ENCODE measurements at places on chromosomes 3 and 15.
A peak's percentile ranks its signal among the peaks of the same experiment; 100 is the strongest.

DNA sequence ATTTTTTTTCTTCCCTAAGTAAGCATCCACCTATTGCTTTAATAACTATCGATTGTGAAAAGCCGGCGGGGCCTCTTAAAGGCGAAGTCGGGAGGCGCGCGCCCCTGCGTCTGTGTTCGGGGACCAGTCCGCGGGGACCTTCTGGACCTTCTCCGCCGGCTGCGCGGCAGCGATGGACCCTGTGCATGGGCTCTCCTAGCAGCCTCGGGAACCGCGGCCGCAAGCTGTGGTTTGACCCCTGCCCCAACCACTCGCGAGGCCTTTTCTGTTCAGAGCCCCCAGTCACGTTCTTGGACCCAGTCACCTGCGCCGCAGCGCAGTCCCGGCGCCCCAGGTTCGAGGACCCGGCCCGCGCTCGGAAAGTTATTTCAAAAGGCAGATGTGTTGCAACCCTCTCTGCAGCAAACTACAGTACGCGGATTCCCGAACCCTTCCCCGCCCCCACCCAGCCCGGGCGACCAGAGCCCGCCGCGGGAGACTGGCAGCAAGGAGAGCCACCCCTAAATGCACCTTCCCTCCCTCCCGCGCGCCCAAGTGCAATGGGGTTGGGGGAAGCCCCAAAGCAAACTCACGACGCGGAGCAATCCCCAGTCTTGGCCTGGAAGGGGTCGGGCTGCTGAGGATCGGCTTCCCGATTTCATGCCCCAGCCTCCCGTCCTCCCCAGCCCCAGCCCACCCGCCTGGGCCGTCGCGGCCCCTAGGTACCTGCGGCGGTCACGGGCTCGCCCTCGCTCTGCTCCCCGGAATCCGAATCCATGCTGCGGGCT is 684 bp downstream of the TNFAIP8L3 start:
- no peak for DNase-seq

DNA sequence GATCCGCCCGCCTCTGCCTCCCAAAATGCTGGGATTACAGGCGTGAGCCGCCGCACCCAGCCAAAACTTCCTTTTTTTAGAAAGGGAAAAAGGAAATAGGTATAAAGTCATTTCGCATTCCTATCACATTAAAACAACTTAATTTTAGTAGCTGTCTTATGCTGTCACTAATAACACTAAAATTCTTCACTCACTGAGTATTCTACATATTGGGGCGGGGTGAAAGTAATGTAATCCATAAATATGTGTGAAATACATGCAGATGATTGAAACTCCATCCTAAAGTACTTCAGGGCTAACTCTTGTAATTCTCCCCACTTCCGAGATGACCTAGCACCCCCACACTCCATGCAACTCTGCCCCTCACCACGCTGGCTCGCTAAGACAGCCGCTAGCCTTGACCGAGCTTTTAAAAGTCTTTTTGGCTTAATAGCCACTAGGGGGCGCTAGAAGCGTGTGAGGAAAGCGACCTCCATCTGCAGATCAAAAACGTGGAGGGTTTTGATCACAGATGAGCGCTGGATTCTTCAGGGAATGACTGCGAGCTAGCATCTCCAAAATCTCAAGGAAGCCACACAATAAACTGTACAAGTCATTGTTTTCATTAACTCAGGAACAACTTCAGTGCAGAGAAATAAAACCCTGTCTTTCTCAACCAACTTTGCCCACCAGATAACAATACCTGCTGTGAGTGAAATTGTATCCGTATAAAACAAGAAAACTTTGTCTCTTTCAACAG is 129.3 kb upstream of the IGF1R start:
- peak; percentile 88 for DNase-seq

GRCh38 chr15:52256366-52256765 is 39.2 kb downstream of the MYO5C start:
- peak; percentile 83 for DNase-seq

- peak; percentile 73 for DNase-seq
These were observed 41.2 kb downstream of the CCDC12 start for GRCh38 chr3:46935168-46935858.

DNA sequence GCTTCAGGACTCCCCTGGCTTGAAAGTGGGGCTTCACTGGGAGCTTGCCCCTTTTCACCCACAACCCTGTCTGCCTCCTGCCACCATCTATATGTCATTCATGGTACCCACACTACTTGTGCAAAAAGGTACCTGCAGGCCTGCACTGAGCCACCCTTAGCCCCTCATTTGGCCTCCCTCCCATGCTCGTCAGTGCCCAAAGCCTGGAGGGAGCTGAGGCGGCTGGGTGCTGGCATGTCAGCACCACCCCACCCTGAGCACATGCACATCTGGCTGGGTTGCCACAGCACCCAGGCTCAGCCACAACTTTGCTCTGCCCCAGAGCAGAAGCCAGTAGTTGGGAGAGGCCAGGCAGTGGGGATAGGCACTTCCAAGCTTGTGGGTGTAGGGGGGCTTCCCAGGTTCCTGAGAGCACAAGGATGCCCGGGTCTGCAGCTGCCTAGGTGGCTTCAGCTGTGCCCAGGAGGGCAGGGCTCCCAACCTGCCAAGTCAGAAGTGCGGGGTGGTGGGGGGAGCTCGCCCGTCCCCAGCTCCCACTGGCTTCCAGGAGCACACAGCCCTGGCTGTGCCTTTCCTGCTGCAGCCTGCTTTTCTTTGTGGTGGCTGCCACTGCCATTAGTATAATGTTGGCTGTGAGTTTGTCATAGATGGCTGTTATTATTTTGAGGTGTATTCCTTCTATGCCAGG is 1054.6 kb upstream of the EPHA6 start:
- no peak for DNase-seq

DNA sequence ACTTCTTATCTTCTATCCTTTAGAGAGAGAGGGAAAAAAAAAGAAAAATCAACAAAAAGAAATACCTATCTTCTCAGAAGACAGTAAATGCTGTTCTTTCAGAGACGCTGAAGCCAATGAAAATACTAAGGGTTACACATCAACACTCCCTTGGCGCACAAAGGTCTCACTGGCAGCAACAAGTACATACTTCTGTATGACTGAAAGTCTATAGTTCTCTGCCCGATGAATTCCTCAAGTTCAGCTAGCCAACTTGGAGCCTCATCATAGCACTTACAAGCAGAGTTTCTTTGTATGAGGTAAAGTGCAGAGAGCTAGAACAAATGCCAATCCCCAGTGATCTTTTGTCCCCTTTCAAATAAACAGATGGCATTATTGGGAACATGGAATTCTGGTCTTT is 62.7 kb downstream of the CPNE4 start:
- no peak for DNase-seq

- no peak for DNase-seq
These were observed 192.0 kb downstream of the GHSR start for GRCh38 chr3:172256101-172256734.

GRCh38 chr15:29935296-29936004 is 113.2 kb upstream of the TJP1 start:
- peak; percentile 57 for DNase-seq

DNA sequence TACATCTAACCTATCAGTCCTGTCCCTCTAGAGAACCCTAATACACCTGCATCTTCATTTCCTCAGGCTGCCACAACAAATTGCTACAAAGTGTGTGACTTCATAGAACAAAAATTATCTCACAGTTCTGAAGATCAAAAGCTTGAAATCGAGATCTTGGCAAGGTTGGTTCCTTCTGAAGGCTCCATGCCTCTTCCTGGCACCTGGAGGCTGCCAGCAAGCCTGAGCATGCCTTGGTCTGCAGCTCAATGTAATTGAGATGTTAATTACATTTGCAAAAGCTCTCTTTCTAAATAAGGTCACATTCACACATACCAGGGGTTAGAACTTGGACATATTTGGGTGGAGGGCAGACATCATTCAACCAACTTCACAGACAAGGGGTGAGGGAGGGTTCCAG is 86.4 kb upstream of the ABHD17C start:
- DNase-seq = no peak

GRCh38 chr3:122864498-122864897 is 69.6 kb downstream of the SLC49A4 start:
- DNase-seq = no peak

DNA sequence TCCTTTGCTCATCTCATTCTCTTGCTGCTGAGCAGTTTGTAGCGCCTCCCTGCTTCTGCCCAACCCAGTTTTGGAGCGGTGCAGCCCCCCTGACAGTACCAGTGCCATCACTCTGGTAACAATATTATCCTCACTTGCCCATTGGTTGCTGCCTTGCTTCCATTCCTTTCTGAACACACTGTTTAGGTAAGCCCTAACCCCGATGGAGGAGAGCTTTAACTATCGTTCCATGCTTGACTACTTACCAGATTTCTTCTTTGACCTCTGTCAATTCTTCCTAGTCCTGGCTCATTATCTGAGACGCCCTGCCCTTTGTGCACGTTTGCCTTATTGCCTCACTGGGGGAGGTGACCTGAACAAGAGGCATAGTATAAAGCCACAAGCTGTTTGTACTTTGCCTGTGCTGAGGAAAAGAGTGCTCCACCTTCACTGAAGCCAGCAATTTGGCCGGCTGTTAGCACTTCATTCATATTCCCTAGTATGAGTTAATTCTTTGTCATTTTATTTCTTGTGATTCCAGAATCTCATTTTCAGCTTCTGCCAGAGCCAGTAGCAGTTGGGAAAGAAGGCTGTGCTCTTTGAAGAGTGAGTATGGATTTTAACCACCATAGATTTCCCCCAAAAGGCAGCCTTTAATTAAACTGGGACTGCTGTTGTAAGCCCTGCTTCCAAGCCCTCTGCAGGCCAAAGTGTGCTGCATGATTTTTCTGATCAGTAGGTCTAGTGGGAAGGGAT is 11.9 kb downstream of the ABHD6 start:
- no peak for DNase-seq

DNA sequence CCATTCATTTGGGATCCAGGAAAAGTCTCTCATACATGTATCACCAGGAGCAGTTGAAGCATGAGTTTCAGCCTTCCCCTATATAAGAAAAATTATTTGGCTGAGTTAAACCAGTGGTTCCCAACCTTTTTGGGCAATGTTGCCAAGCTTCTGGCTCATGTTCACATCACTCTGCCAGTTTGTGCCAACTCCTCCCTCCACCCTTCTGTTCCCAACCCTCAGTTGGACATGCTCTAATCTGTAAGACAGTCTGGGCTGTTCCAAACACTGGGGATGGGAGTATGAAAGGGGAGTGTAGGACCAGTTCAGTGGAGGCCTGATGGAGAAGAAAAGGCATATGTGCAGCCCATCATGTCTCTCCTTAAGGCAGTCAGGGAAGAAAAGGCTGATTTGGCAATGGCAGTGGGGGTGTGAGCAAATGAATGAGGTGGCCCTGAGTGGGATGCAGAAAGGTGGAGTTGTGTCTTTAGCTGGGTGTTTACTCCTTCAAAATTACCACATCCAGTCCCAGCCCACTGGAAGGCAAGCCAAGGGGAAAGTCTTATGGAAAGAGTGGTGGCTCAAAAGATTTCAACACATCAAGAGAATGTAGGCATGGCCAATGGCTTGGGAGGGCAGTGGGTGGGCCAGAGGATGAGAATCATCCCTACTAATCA is 32.0 kb upstream of the PRICKLE2 start:
- DNase-seq = no peak

DNA sequence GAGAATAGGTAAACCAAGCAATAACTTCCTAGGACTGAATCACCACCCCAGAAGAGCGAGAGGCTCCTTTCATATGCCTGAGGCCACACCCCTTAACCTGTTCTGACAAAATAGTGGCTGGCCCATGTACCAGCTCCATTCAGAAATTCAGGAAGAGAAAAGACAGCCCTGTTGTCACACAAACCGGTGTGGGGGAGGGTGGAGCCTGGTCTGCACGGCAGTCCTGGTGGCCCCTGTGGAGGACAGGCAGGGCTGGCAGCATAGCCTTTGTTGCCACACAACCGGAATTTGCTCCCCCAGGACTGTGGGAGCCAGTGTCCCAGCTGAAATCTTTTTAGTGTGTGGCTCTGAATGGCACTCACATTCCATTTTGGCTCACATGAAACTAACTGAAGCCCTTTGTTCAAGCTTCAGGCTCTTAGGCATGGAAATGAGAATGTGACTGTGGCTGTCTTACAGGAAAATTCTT is 23.8 kb downstream of the RLBP1 start:
- DNase-seq = peak; percentile 96

GRCh38 chr3:197465197-197465995 is 90.4 kb downstream of the BDH1 start:
- no peak for DNase-seq

- DNase-seq = no peak
These were observed 66.2 kb upstream of the TTBK2 start for GRCh38 chr15:42986693-42987342.

- DNase-seq = peak; percentile 83
These were observed 7.6 kb downstream of the ULK3 start for GRCh38 chr15:74835312-74835823.

- no peak for DNase-seq
These were observed 6.5 kb upstream of the USP3 start for GRCh38 chr15:63497642-63498467.

DNA sequence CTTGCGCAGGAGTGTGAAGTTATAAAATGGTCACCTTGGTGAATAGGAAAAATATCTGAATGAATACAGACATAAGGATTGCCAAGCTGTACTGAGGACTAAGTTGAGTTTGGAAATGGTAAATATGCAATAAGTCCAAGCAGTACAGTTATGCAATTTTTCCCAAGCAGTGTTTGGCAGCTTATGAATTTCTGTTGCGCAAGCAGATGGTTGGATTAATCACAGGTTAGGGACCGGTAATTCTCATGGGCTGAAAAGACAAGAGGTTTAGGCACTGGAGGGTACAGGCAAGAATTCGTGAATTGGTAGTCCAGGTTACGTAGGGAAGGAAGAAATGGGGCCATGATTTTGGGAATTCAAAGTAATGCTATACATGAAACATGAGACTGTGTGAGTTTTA is 210.3 kb downstream of the RAP2B start:
- no peak for DNase-seq

- no peak for DNase-seq
These were observed 24.5 kb downstream of the SEMA7A start for GRCh38 chr15:74409225-74409624.

GRCh38 chr15:85685356-85685755 is 109.4 kb downstream of the KLHL25 start:
- no peak for DNase-seq

- no peak for DNase-seq
These were observed 37.5 kb downstream of the ZXDC start for GRCh38 chr3:126438186-126438585.

- peak; percentile 55 for DNase-seq
These were observed 751.7 kb upstream of the GOLIM4 start for GRCh38 chr3:168847291-168847883.

- peak; percentile 66 for DNase-seq
These were observed 345.6 kb downstream of the MCTP2 start for GRCh38 chr15:94576889-94577533.

- no peak for DNase-seq
These were observed 91.1 kb downstream of the MYRIP start for GRCh38 chr3:39900462-39901002.

DNA sequence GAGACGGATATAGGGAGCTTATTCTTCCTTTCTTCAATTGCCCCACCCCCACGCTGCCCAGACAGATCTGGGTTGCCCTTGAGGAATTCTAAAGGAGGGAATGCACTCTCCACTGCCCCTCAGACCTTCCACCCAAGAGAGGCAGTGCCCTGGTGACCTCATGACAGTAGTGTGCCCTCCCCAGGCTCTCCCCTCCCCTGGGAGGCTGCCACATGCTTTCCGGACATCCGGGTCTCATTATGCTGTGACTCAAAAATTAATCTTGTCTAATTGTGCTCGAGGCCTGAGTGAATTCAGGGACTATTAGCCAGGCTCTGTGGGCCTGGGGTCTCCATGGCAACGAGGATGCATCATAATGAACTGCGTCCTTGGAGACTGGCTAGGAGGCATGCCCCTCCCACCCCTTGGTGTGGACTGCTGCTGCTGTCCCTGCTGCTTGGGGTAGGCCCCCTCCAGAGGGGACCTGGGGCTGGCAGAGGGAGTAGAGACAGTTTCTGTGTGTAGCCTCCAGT is 20.8 kb downstream of the CORO2B start:
- no peak for DNase-seq

Data from SK-MEL-5 (cell line).